Stromal cell of bone marrow (primary cell): ENCODE measurements at places on chromosomes 7 and 10.

GRCh38 chr7:52352013-52352981 is 683.1 kb upstream of the POM121L12 start:
- DNase-seq: no peak

- DNase-seq: no peak
Measured at GRCh38 chr10:132790470-132790869, 4.5 kb upstream of the NKX6-2 start.

GRCh38 chr7:107917763-107918651 is 27.0 kb downstream of the DLD start:
- no peak for DNase-seq

GRCh38 chr10:116646502-116646901 is 25.7 kb downstream of the PNLIPRP2 start:
- no peak for DNase-seq

- no peak for DNase-seq
Measured at GRCh38 chr10:13053794-13054462, 46.0 kb upstream of the OPTN start.

DNA sequence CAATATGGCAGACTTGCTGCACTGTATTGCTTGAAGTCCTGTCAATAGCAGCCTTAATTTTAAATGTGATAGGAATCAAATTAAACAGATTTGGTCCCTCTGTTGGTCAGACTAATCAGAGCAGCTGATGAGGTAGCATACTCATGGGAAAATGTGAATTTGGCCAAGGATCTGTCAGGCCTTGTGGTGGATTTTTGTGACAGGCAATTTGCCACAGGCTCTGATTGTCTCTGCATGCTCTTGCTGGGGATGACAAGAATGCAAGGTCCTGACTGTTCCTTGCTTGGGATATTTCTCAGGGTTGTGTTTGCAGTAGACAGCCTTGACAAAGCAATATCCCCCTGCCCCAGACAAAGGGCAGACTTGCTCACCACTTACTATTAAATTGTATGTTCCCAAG is 41.5 kb upstream of the GARS1 start:
- no peak for DNase-seq

DNA sequence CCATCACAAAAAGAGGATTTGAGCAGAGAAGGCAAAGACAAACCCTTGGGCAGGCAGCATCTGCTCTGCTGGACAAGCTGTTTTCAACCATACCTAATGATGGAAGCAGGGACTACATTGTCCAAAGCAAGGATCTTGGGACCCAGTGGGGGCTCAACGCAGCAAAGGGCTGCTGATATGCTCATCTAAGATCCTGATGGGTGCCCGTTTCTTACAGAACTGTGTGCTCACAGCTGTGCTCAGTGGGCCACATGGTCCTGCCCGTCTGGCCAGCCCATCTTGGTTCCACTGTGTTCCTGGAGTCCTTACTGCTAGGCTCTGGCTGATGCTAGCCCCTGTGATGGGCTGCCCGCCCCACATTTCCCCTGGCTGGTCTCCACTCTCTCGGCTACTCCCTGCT is 36.1 kb downstream of the GPRIN2 start:
- DNase-seq: no peak

GRCh38 chr7:116399819-116400218 is 99.7 kb upstream of the CAV2 start:
- DNase-seq: peak; percentile 20

- DNase-seq: no peak
Measured at GRCh38 chr10:109906316-109906715, 17.0 kb downstream of the XPNPEP1 start.

GRCh38 chr7:117205873-117206272 is 117.0 kb downstream of the WNT2 start:
- no peak for DNase-seq

DNA sequence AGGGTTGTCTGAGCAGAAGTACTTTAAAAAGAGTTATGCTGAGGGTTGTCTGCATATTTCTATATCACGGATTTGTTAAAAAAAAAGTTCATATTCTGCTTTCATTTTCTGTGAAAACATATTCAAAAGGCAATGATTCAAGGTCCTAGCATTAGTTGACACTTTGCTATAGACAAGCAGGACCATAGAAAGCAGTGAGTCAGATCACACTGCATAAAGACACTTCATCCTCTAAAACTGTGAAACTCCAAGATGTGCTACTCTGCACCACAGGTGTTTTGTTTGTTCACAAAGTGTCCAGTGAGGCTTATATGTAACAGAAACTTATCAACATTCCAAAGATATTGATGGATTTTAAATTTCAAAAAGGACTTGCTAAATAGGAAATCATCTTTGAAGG is 47.0 kb downstream of the SPAM1 start:
- no peak for DNase-seq

DNA sequence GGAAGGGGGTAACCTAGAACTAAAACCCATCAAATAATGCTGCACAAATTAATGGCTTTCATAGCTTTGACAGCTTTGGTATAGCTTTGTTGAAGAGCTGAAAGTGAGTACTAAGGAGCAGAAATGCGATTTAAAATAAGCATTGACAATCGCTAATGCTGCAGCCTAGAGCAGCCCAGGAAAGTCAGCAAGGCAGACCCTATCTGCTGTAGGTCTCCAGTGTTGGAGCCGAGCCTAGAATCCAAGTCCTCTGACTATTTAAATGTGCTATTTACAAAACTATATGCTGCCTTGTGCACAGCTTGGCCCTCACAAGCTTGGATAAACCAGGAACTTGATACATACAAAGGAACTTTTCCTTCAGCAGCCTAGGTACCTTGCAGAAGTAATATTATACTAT is 64.9 kb upstream of the ASAH2 start:
- no peak for DNase-seq

- no peak for DNase-seq
Measured at GRCh38 chr7:122965306-122965705, 30.2 kb downstream of the TAS2R16 start.

- DNase-seq: no peak
Measured at GRCh38 chr10:79152423-79152817, 83.7 kb downstream of the ZMIZ1 start.

GRCh38 chr10:49512121-49512809 is 26.7 kb downstream of the ERCC6 start:
- peak; percentile 6 for DNase-seq

DNA sequence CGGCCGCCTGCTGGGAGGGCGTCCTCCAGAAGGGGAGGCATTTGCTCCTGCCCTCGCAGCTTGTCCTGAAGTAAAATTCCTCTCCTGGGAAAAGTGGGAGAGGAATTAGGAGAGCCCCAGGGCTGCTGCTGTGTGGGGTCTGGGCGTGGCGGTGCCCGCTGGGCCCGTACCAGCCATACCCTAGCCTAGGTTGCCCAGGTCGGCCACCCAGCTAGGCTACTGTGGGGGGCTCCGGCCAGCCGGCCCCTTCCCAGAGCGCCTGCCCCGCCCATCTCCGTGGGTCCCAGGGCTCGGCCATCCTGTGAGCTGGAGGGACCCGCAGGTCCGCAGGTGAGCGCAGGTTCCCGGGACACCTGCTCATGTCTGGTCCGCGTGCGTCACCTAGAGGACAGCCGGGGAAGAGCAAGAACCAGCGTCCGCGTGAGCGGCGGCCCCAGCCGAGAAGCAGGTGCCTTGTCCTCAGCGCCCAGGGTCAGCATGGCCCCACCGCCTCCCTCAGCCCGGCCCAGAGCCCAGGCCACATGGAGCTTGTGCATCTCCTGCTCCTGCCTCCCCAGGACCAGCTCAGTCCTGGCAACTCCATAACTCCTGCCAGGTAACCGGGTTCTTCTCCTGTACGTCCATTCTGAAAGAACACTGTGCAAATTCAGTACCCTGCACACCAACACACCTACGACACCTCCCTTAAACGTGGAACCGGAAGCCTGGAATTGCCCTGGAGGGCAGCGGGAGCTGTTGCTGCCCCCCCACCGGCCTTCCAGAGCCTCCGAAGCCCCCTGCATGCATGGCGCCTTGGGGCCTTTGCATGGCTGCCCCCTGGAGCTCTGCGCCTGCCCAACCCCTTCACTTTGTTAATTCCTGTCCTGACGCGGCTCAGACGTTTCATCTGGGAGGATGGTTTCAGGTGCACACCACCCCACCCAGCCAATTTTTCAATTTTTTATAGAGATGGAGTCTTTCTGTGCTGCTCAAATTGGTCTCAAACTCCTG is 22.8 kb upstream of the FOXL3 start:
- no peak for DNase-seq

- DNase-seq: no peak
Measured at GRCh38 chr7:32670110-32671025, 175.1 kb downstream of the AVL9 start.

DNA sequence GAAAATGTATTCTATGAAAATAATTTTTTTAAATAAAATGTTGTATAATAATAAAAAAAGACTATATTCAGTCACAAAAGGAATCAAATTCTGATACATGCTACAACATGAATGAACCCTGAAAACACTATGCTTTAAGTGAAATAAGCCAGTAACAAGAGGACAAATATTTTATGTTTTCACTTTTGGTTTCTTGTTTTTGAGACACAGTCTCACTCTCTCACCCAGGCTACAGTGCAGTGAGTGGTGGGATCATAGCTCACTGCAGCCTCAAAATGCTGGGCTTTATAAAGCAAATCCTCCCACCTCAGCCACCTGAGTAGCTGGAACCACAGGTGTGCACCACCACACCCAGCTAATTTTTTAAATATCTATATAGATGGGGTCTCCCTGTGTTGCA is 64.2 kb downstream of the CNOT4 start:
- DNase-seq: no peak

GRCh38 chr7:117323851-117324711 is 1.2 kb upstream of the WNT2 start:
- no peak for DNase-seq
